Heart right ventricle (tissue), 16 donors: ENCODE measurements at places on chromosomes 16 and 17. TPM values are rescaled to one million over a fixed set of nuclear protein-coding genes. Genes with fewer than 3 reads are reported as not detected.
A peak's percentile ranks its signal among the peaks of the same experiment; 100 is the strongest.

The SRL gene
- 540 TPM for total RNA-seq

The HOXB8 gene
- total RNA-seq = not detected

The SEZ6L2 gene
- 0.17 TPM for total RNA-seq

The MSLN gene
- 4.0 TPM for total RNA-seq

The KRT20 gene
- not detected for total RNA-seq

The PRR29 gene
- total RNA-seq = 0.33 TPM

The EFCAB13 gene
- total RNA-seq = 3.0 TPM

The LLGL2 gene
- 2.2 TPM for total RNA-seq

The C16orf46 gene
- 0.89 TPM for total RNA-seq

- H3K4me1 ChIP-seq = no peaks in the 10 kb centered on the region
- H3K27ac ChIP-seq = no peak overlapping the region
- no peak for DNase-seq
- no peak overlapping the region for H3K4me3 ChIP-seq
These were observed 168.2 kb upstream of the IRX6 start for GRCh38 chr16:55155815-55156214.

DNA sequence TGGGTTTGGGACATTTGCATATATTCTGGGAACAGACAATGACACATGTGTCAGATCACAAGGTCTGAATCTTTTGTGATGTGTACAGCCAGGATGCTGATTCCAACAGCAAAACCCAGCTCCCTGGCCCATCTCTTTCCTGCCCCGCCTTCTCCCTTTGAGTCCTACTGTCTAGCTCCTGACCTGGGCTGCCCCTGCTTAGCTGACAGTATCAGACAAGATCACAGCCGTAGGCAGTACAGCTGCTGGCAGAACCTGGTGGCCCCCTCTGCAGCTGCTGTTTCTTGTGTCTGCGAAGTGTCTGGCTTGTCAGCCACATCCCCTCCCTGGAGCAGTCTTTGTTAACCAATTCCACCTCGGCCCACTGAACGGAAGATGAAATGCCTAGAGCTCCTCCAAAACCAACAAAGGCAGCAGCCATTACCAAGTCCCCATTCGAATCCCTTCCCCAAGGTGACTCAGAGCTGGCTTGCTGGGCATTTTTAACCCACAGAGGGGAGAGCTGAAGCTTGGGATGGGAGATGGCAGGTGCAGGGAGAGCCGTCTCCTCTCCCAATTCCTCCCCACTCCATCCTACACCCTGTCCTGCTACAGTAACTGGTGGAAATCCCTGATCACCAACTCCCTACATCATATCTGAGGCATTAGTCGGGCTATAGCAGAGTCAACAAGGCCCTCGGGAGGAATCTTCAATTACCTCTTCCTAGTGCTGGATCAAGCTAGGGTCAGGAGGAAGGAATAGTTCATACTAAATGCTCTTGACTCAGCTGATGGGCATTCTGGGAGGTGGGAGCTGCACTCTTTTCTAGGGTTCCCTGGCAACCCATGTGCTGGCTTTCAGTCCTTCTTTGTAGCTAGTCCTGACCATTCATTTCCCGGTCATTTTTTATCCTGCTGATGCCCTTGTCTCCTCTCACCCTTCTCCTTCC lies 5.8 kb downstream of the PIPOX start:
- H3K4me1 ChIP-seq = peaks cover 6% of the 10 kb centered on the region
- peaks cover 4% of the 10 kb centered on the region for H3K27me3 ChIP-seq
- H3K4me3 ChIP-seq = no peak overlapping the region
- no peak overlapping the region for H3K27ac ChIP-seq

- peak; percentile 51 for DNase-seq
- peak overlapping the region; percentile 90 for H3K4me3 ChIP-seq
- H3K27me3 ChIP-seq = no peaks in the 10 kb centered on the region
- H3K4me1 ChIP-seq = peaks cover 21% of the 10 kb centered on the region
- no peaks in the 10 kb centered on the region for H3K36me3 ChIP-seq
These were observed 673 bp upstream of the CHD9 start for GRCh38 chr16:53053967-53054669.

GRCh38 chr17:83122834-83123233 lies 43.4 kb downstream of the METRNL start:
- no peaks in the 10 kb centered on the region for H3K4me1 ChIP-seq
- H3K27ac ChIP-seq = no peak overlapping the region
- H3K27me3 ChIP-seq = peaks cover 5% of the 10 kb centered on the region
- H3K4me3 ChIP-seq = no peak overlapping the region
- no peak for DNase-seq

GRCh38 chr17:32100971-32101631 lies 41.2 kb upstream of the RHOT1 start:
- no peak overlapping the region for H3K4me3 ChIP-seq
- no peak overlapping the region for H3K27ac ChIP-seq
- no peak for DNase-seq
- H3K4me1 ChIP-seq = peaks cover 31% of the 10 kb centered on the region
- H3K27me3 ChIP-seq = no peaks in the 10 kb centered on the region

DNA sequence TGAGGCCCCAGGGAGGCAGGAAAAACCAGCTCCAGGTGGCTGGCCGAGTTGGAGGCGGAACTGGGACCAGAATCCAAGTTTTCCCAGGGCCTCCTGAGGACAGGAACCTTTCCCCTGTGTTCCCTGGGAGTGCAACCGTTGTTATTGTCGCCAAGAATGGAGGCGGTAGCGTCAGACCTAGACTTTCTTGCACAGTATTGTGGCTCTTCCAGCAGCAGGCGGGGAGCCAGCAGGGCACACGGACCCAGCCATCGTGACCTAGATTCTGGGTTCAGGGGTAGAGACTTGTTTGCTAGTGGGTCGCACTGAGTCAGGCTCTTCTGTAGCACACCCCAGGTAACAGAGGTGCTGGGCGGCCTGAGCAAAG lies 667 bp upstream of the KIF19 start:
- no peaks in the 10 kb centered on the region for H3K36me3 ChIP-seq
- peak; percentile 23 for DNase-seq
- H3K4me1 ChIP-seq = peaks cover 22% of the 10 kb centered on the region
- peak overlapping the region; percentile 9 for H3K27ac ChIP-seq

GRCh38 chr17:30472238-30472890 lies 4.8 kb upstream of the GOSR1 start:
- H3K4me1 ChIP-seq = peaks cover under 1% of the 10 kb centered on the region
- H3K27ac ChIP-seq = no peak overlapping the region
- H3K27me3 ChIP-seq = no peaks in the 10 kb centered on the region
- no peak for DNase-seq

- H3K27ac ChIP-seq = peak overlapping the region; percentile 79
- H3K36me3 ChIP-seq = peaks cover 11% of the 10 kb centered on the region
- H3K4me3 ChIP-seq = peak overlapping the region; percentile 61
- peaks cover 24% of the 10 kb centered on the region for H3K27me3 ChIP-seq
These were observed 5.5 kb downstream of the TBX2 start for GRCh38 chr17:61404913-61405685.

DNA sequence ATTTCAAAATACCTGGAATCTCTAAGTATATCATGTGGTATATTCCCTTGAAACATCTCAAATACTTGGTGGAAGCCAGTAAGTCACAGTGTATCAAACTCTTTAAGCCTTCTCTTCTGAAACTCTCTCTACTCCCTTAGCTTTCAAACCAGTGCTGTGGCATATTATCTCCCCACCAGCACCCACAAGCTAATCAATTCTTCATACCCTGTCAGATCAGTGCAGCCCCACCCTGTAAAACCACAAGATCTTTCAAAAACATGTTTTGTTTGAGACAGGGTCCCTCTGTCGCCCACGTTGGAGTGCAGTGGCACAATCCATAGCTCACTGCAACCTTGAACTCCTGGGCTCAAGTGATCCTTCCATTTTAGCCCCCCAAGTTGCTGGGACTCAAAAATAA lies 91.6 kb upstream of the C17orf78 start:
- H3K36me3 ChIP-seq = no peaks in the 10 kb centered on the region
- no peaks in the 10 kb centered on the region for H3K4me1 ChIP-seq
- no peak overlapping the region for H3K27ac ChIP-seq
- H3K4me3 ChIP-seq = no peak overlapping the region
- no peaks in the 10 kb centered on the region for H3K27me3 ChIP-seq
- no peak for DNase-seq

DNA sequence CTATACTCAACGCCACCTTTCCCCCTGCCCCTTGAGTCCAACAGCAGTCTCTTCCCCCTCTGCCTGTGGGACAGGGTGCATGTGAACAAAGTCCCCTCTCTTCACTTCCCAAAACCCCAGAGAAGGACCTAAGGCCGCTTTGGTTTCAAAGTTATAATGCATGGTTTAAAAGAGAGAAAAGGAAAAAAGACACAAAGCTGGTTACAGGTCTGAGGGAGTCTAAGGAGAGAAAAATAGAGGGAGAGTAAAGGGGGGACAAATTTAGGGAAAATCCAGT lies 1.1 kb upstream of the GABARAP start:
- H3K27me3 ChIP-seq = no peaks in the 10 kb centered on the region
- no peak for DNase-seq
- H3K36me3 ChIP-seq = no peaks in the 10 kb centered on the region

GRCh38 chr17:60147553-60148223 lies 2.1 kb upstream of the CA4 start:
- H3K36me3 ChIP-seq = no peaks in the 10 kb centered on the region
- no peak overlapping the region for H3K27ac ChIP-seq
- H3K4me1 ChIP-seq = peaks cover 42% of the 10 kb centered on the region
- no peak for DNase-seq

GRCh38 chr17:21283482-21284318 lies 811 bp upstream of the MAP2K3 start:
- no peaks in the 10 kb centered on the region for H3K36me3 ChIP-seq
- H3K4me3 ChIP-seq = peak overlapping the region; percentile 99
- H3K27ac ChIP-seq = peak overlapping the region; percentile 98
- H3K4me1 ChIP-seq = peaks cover 50% of the 10 kb centered on the region
- H3K27me3 ChIP-seq = no peaks in the 10 kb centered on the region

DNA sequence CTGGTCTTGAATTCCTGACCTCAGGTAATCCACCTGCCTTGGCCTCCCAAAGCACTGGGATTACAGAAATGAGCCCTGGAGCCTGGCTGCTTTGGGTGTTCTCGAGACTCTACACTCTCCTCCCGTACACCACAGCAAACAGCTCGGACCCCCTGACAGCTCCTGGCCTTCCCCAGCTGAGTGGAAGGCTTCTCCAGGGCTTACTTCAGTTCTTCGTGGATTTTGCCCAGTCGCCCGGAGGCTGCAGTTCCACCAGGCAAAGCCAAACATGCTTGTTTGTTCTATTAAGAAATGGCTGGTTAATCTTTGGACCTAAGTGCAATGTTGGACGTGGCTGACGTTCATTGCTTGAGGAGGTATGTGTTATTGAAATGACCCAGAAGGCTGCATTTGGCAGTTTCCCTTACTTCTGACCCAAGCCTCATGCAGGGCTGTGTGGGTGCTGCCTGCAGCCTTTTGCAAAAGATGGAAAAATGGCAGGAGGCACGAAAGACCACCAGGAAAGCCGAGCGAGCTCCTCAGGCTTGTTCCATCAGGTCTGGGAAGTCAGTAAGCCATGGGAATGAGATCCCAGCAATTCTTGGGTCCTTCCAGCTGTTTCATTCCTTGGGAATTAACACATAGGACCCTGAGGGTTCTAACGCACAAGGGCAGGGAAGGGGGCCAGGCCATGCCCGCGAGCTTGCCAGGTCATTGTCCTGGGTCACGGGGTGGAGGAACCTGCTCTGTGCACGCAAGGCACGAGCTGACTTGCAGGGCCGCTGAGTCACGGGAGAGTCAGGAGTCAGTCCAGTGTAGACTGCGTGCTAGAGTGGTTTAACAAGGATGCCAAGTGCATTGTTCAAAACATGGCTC lies 23.9 kb upstream of the KLHDC4 start:
- H3K27me3 ChIP-seq = no peaks in the 10 kb centered on the region
- no peaks in the 10 kb centered on the region for H3K36me3 ChIP-seq
- H3K4me3 ChIP-seq = no peak overlapping the region
- no peak for DNase-seq

DNA sequence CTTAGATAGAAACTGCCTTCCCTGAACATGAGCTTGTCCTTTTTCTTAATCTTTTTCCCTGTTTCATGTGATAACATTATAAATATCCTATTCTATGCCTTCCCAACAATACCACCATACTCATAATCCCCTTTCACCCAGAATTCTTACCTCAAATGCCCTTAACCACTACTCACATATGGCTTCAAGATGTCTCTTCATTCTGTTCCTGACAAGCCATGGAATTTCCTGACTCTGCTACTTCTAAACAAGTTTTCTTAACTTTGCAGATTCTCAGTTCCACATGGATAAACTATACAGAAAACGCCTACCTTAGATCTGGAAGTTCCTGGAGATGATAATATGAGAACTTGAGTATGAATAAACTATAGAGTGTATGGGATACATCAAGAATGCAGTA lies 1217.8 kb downstream of the CDH8 start:
- DNase-seq = no peak
- H3K27me3 ChIP-seq = no peaks in the 10 kb centered on the region
- no peak overlapping the region for H3K27ac ChIP-seq
- H3K36me3 ChIP-seq = no peaks in the 10 kb centered on the region
- H3K4me1 ChIP-seq = no peaks in the 10 kb centered on the region

DNA sequence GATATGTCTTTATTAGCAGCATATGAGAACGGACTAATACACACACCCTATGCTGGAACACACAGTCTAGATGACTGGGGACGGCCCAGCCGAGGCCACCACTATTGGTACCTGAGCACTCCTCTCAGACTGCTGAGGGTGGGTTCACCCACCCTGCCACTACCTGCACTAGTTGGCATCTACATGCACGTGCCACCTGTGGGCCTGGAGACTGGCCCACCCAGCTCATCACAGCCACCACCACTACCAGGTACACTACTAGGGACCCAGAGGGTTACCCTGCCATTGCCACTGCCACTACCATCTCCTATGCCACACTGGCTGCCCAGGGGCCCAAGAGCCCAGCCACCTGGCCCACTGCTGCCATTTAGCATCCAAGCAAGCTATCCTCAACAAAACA lies 32.5 kb downstream of the MEAK7 start:
- H3K27me3 ChIP-seq = no peaks in the 10 kb centered on the region
- peaks cover 5% of the 10 kb centered on the region for H3K36me3 ChIP-seq
- H3K4me1 ChIP-seq = no peaks in the 10 kb centered on the region
- no peak overlapping the region for H3K27ac ChIP-seq
- no peak for DNase-seq

- H3K27me3 ChIP-seq = no peaks in the 10 kb centered on the region
- H3K4me1 ChIP-seq = no peaks in the 10 kb centered on the region
- DNase-seq = no peak
- no peak overlapping the region for H3K4me3 ChIP-seq
These were observed 1147.3 kb upstream of the GOT2 start for GRCh38 chr16:59881376-59881775.

DNA sequence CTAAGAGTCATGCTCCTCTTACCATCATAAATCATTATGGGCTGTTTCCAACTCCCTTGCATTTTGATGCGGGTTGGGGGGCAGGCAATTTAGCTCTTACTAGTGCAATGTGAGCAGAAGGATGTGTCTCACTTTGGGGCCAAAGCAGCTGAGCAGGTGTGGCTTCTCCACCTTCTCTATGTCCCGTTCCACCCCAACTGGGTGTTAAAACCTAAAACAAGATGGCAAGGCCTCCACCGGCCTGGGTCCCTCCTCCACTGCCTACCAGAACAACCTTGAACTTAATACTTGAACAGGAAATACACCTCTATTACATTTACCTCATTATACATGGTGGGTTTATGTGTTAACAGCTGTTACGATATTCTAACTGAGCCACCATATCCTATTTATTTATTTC lies 52.8 kb downstream of the TOX3 start:
- no peak overlapping the region for H3K27ac ChIP-seq
- H3K4me1 ChIP-seq = no peaks in the 10 kb centered on the region
- H3K27me3 ChIP-seq = no peaks in the 10 kb centered on the region

GRCh38 chr16:14087590-14088154 lies 16.6 kb downstream of the MRTFB start:
- no peak for DNase-seq
- H3K27me3 ChIP-seq = no peaks in the 10 kb centered on the region
- H3K4me3 ChIP-seq = no peak overlapping the region
- H3K4me1 ChIP-seq = peaks cover 29% of the 10 kb centered on the region
- no peak overlapping the region for H3K27ac ChIP-seq
